ENCODE measurements at places on chromosomes 16 and 17.

- DNase-seq = no peak
Measured at GRCh38 chr16:66020642-66021041, 345.8 kb upstream of the CDH5 start.

DNA sequence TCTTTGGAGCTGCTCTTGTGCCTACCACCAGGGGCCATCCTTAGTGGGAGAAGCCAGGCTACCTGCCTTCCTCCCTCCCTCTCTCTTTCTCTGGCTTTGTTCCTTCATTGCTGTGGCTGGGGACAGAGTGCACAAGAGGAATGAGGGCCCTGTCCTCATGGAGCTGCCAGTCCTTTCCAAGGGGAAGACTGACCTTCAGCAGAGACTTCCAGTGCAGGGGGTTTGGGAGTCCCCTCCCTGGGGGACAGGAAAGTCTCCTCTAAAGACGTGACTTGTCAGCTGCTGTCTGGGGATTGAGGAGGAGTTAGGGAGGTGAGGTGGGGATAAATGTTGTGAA is 108.1 kb downstream of the CMIP start:
- DNase-seq = no peak

GRCh38 chr17:19024101-19025078 is 19.8 kb upstream of the FAM83G start:
- no peak for DNase-seq

DNA sequence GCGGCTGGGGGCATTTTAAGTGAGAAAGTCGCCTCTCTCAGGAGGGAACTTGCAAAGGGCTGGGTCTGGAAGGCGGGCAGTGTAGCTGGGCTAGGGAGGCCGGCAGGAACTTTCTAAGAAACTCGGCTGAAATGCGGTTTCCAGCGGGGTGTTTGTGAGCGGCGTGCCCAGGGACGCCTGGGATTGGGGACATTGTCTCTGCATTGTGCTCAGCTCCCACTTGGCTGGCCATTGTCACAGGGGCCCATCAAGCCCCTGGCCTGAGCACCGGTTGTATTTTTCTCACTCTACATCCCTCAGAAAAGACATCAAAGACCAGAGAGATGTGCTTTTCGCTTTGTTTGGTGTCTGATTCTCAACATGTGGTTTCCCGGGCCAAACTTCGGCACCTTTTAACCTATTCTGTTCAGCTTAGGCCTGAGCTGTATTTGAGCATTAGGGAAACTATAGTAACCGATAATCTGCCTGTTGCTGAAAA is 291.1 kb upstream of the IRX3 start:
- DNase-seq = no peak

DNA sequence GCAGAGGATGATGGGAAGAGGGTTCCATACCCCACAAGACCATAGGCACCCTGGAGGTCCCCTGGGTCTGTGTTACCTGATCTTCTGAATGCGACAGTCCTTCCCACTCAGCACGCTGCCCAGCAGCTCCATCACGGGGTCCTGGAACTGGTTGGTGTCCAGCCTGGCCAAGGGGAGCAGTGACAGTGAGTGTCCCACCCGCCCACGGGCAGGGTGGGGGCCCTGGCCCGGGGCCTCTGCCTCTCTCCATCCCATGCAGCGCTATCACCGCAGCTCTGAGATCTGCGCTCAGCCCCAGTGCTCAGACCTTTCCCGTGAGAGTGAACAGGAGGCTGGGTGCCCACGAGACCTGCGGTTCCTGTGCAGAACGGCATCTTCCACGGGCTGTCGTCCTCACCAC is 15.6 kb downstream of the NLRC3 start:
- no peak for DNase-seq

DNA sequence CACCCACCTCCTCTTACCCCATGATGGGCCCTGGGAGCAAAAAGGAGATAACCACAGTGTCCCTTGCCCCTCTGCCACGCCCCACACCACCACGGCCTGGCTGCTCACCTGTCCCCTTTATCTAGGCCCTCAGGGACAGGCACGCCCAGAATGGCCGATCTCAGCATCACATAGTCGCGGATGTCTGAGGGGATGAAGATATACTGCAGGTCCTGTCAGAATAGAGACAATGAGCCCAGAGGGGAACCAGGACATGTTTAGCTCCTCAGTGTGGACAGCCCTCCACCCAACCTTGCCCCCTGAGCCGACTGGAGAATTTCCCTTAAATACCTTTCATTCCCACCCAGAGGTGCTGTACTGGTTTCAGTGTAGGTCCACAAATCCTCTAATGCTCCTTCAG is 15.2 kb downstream of the ST6GALNAC2 start:
- no peak for DNase-seq

- no peak for DNase-seq
Measured at GRCh38 chr17:82893779-82894178, 54.0 kb upstream of the ZNF750 start.

GRCh38 chr17:39205112-39205526 is 5.0 kb downstream of the RPL19 start:
- DNase-seq = no peak

DNA sequence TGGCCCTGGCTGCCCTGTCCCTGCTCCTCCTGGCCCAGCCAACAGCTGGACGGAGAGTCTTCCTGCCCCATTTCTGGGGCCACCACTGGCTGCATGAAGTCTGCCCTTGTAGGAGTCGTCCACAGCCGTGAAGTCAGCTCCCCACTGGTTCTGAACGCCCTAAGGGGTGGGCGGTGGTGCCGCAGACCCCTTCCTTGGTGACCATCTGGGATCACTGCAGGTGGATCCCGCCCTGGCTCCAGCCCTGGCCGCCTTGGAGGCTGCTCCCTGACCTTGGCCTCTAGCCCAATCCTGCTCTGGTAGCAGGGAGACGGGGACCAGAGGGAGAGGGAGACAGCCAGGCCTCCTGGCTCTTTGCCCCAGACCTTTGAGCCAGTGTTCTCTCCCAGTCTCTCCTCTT is 35.4 kb downstream of the MGAT5B start:
- no peak for DNase-seq

GRCh38 chr16:19808061-19808641 is 76.5 kb downstream of the GPRC5B start:
- no peak for DNase-seq

GRCh38 chr16:13883881-13884280 is 36.1 kb upstream of the ERCC4 start:
- DNase-seq = no peak

- no peak for DNase-seq
Measured at GRCh38 chr17:12691173-12691572, 25.5 kb downstream of the MYOCD start.

DNA sequence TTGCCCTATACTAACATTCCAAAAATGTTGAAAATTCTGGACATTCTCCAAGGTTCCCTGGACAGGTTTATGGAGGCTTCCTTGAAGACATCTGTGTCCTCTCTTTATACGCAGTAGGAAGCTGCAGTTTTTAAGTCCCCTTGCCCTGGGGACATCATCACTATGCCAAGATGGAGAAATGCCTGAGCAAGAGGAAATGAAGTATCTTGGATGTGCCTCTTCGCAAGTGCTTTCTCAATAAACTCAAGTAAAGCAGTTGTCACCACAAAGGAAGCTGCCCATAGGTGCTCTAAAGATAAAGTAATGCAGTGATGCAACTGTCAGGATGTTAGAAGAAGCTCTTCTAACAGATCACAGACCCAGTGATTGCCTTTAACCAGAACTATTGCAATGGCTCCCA is 71.0 kb downstream of the CDYL2 start:
- DNase-seq = no peak

- DNase-seq = peak; percentile 73
Measured at GRCh38 chr17:39071573-39071972, 79.9 kb downstream of the PLXDC1 start.

DNA sequence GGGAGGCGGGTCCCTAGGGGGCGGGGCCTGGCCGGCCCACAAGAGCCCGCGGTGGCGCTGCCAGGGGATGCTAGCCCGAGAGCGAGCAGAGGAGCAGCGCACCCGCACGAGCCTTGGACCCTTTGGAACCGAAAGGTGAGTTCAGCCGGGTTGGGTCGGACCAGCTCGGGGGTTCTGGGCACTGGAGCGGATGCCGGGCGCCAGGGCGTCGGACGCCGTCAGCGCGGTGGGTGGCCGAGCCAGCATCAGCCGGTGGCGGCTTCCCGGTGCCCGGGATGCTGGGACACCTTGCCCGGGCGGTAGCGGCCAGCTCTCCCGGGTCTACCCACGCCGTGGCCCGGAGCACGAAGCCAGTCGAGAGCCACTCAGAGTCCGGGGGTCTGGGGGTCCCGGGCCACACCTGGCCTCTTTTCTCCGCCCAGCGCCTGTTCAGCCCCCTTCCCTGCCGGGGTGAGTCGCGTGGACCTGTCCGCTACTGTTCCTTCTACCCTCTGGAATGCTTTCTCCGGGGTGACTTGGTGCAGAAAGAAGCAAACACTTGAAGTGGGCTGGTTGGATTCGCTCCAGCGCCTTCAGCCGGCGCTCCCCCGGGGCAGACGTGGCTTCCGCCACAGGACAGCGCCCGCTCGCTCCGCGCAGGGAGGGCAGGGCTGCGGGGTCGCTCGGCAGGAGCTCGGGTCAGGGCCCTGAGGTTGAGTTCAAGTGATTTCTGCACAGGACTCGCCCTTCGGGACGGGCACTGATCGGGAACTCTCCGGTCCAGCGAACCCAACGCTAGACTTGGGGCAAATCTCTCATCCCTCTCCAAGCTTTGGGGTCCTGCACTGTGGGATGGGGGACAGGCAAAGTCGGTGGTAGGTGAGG is at the start of gene SCNN1G:
Gene SCNN1G, plus strand, starts transcription at position 67 of the 864 bp plus-strand sequence. CDS start 3,527 bp downstream, outside the sequence.
- no peak for DNase-seq

- DNase-seq = no peak
Measured at GRCh38 chr16:75416904-75417565, 16.3 kb downstream of the CFDP1 start.

GRCh38 chr17:31758646-31759045 is 100.4 kb downstream of the COPRS start:
- no peak for DNase-seq

DNA sequence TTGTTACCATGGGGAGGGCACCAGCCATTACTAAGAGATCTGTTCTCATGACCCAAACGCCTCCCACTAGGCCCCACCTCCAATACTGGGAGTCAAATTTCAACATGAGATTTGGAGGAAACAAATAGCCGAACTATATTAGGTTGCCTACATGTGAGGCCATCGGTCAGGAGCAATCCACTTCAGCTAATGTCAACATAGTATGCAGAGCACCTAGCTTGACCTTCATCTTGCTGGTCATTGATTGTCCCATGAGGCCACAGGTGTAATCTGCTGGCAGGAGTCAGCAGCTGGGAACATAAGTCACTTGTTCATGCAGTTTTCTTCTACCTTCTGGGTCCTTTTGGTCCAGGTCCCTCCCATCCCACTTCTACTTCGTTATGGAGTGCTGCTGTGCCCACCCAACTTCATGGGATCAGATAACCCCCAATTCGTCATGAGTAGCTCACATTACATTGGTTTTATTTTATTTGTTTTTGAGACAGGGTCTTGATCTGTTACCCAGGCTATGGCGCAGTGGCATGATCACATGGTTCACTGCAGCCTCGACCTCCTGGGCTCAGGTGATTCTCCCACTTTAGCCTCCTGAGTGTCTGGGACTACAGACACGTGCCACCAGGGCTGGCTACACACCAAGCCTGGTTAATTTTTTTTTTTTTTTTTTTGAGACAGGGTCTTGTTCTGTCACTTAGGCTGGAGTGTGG is 5.9 kb upstream of the KPNA2 start:
- DNase-seq = no peak

GRCh38 chr17:78805301-78805700 is 23.2 kb upstream of the CYTH1 start:
- no peak for DNase-seq

GRCh38 chr16:10202649-10203048 is 20.4 kb upstream of the GRIN2A start:
- no peak for DNase-seq

DNA sequence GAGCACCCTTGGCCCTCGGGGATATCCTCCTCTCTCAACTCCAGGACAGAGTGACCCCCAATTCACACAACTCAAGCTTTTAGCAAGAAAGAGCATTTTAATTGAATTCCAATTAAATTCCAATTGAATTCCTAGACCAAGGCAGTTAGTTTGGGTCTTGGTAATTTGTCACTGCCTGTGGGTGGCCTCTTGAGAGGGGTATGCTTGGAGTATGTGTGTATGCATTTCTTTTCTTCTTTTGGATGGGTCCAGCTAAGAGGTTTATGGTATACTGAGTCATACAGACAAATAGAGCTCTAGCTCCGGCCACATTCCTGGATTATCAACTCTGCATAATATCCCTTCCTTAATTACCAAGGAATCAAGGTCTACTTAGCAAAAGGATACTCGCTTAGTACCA is 136.7 kb downstream of the PCTP start:
- no peak for DNase-seq

- DNase-seq = no peak
Measured at GRCh38 chr16:55016515-55016914, 85.8 kb downstream of the IRX5 start.

- no peak for DNase-seq
Measured at GRCh38 chr17:78324391-78325075, 35.3 kb downstream of the SOCS3 start.

- DNase-seq = no peak
Measured at GRCh38 chr16:12392585-12393091, 411.0 kb downstream of the CPPED1 start.

GRCh38 chr17:70597774-70598173 is 428.4 kb downstream of the KCNJ2 start:
- DNase-seq = no peak

DNA sequence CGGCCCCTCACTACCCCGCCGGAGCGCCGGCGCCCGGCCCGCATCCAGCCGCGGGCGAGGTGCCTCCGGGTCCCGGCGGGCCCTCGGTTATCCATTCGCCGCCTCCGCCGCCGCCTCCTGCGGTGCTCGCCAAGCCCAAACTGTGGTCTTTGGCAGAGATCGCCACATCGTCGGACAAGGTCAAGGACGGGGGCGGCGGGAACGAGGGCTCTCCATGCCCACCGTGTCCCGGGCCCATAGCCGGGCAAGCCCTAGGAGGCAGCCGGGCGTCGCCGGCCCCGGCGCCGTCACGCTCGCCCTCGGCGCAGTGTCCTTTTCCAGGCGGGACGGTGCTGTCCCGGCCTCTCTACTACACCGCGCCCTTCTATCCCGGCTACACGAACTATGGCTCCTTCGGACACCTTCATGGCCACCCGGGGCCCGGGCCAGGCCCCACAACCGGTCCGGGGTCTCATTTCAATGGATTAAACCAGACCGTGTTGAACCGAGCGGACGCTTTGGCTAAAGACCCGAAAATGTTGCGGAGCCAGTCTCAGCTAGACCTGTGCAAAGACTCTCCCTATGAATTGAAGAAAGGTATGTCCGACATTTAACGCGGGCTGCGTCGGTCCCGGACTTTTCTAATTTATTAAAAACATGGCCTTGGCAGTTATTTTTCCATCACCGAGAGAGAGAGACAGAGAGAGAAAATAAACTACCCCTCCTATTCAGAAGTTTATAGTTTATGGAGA is 2.8 kb downstream of the IRX5 start:
- DNase-seq = no peak

- peak; percentile 60 for DNase-seq
Measured at GRCh38 chr17:6069539-6070429, at the start of gene WSCD1. Gene WSCD1, plus strand, starts transcription at chr17:6070379. Its CDS starts 10,280 bp downstream, at chr17:6080659.

- peak; percentile 28 for DNase-seq
Measured at GRCh38 chr16:11586378-11586855, 302 bp downstream of the LITAF start.

DNA sequence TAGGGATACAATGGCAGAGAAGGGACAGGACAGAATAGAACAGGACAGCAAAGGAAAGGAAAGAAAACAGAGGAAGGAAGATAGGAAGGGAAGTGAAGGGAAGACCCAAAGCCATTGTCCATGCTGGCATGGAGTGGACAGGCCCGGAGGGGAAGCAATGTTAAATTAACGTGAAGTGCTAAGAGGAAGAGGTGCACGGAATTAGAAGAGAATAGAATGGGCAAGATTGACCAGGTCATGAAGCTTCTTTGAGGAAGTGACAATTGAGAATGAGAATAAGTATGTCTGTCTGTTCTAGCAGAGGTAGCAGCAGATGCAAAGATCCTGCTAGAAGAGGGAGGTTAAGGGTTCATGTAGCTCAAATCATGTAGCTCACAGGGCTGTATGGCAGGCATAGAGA is 117.2 kb downstream of the MAF start:
- DNase-seq = no peak
